Mammary epithelial cell (primary cell): ENCODE measurements at places on chromosomes 1 and 21. TPM values are rescaled to one million over a fixed set of nuclear protein-coding genes. Genes with fewer than 3 reads are reported as not detected.

DNA sequence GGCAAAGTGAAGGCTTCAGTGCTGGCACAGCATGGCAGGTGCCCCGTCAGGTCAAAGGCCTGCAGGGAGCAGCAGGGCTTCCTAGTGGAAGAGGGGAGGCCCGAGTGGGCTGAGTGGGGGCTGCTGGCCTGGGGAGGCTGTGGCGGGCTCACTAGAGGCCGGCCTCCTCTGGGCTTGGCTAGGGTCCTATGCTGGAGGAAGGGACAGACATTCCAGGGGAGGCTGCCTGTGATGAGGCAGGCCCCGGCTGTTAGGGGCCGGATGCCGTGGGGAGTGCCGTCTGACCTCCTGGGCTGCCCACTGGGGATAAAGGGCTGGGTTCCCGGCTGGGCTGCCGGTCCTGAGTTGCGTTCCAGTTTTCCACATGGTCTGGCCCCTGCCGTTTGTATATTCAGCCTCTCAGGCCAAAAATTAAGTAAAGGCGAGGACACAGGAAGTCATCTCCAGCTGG lies 21.1 kb downstream of the PRXL2B start:
- DNase-seq, result no peak

DNA sequence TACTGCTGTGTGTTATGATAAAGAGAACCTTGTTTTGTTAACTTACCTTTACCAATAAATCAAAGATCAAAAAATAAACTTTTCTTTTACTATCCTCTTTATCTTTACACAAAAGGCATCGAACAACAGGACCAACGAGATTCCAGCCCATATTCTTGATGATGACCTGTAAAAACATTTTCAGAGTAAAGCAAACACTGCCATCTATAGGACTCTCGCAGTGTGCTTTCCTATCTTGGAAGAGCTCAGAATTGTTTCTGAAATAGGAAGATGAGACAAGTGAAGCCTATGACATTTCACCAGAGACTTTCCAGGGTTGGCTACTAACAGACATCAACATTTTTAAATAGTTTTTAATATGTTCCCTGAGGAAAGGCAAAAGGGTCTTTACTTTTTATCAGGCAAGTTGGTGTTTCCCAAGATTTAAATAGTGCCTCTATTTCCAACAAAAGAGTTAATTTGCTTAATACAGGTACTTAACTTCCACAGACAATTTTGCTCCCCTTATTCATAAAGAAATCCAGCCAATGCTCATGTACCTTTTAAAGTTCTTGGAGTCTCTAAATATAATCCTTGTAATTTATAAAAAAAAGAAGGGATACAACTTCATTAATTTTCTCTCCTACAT lies 7.3 kb downstream of the GLMN start:
- peak; percentile 49 for DNase-seq

- DNase-seq, result no peak
Observed at GRCh38 chr1:37305841-37306240, 168.5 kb upstream of the ZC3H12A start.

PARP1 gene
- 67.7 TPM for total RNA-seq

TCP10L gene
- under 0.01 TPM for total RNA-seq

LCE1A gene
- total RNA-seq, result not detected in 2 replicates

CDC14A gene
- total RNA-seq, result 2.5 and 3.2 TPM in 2 replicates

GRCh38 chr1:185956881-185957280 lies 222.7 kb downstream of the HMCN1 start:
- no peak for DNase-seq

GRCh38 chr1:211337430-211338223 lies 11.0 kb downstream of the TRAF5 start:
- DNase-seq, result no peak

GRCh38 chr1:42163114-42163513 lies 1.4 kb downstream of the GUCA2A start:
- no peak for DNase-seq

- no peak for DNase-seq
Observed at GRCh38 chr1:205913451-205914154, 29.7 kb downstream of the SLC26A9 start.
